ENCODE measurements at places on chromosomes 2 and 18. TPM values are rescaled to one million over a fixed set of nuclear protein-coding genes. Genes with fewer than 3 reads are reported as not detected.

The MYO3B gene
- 0.82 TPM for total RNA-seq

The PCARE gene
- 0.09 TPM for total RNA-seq

The GPR75 gene
- 1.4 TPM for total RNA-seq

The SCN2A gene
- total RNA-seq: 0.17 TPM

The SERPINB7 gene
- 0.17 TPM for total RNA-seq

The LOXHD1 gene
- total RNA-seq: 3.1 TPM

The FAM110C gene
- total RNA-seq: 9.7 TPM

Data from lung (tissue), 17 donors.